ENCODE measurements at places on chromosomes 12 and 14. TPM values are rescaled to one million over a fixed set of nuclear protein-coding genes. Genes with fewer than 3 reads are reported as not detected.

The TAS2R9 gene
- not detected for polyA plus RNA-seq

The TRIM9 gene
- polyA plus RNA-seq: 1.6 TPM

The CINP gene
- polyA plus RNA-seq: 34.6 TPM

The GPR65 gene
- polyA plus RNA-seq: 0.34 TPM

The KLRB1 gene
- polyA plus RNA-seq: 6.4 TPM

DNA sequence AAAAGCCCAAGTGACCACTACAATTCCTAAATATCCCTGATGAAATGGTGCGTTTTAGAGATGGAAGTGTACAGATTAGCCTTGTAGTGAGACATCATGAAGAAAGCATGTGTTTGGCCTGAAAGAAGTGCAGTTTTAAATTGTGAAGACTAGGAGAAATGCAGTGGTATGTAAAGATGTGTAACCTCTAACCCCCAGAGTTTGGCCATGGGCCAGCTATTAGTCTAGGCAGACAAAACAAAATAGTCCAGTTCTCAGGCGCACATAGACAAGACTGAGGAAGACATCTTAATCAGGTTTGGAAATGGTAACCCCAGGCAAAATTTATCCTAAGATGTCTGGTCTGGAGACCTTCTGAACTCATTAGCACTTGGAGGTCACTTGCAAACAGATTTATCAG, 23.4 kb downstream of the WBP11 start:
- no peak for DNase-seq

DNA sequence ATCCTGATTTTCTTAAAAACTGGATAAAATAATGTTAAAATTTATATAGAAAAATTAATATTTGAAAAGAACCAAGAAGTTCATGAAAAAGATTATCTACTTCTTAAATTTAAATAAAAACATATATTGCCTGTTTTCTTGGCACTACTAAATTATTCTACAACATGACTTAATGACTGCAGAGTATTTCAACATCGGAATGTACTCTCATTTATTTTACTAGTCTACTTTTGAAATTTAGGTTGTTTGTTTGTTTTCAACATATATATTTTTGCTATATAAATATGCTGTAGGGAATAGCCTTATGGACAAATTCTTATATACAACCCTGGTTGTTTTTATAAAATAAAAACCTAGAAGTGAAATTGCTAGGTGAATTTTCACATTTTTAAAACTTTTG, 231.6 kb downstream of the RAD51B start:
- DNase-seq: no peak

GRCh38 chr12:122799641-122800243, 25.4 kb downstream of the CCDC62 start:
- no peak for DNase-seq

- no peak for DNase-seq
Observed at GRCh38 chr12:2560356-2560755, 234.4 kb upstream of the FKBP4 start.

DNA sequence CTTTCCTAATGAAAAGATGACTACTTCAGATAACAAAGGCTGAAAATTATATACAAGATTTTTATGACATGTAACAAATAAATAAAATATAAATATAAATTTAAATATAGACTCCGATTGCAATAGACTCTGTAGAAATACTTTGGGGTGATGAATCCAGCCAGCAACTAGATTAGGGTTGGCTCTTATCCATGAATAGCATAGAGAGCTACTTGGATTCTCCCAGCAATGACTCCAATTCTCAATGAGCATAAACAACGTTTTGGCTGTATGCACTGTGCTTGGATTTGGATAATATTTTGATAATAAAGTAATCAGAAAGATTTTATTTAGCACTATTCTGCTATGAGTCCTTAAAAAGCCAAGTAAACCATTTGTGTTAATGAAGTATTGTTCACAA, 58.0 kb upstream of the LRFN5 start:
- no peak for DNase-seq

GRCh38 chr12:110314308-110314707, 33.3 kb downstream of the ATP2A2 start:
- DNase-seq: no peak

DNA sequence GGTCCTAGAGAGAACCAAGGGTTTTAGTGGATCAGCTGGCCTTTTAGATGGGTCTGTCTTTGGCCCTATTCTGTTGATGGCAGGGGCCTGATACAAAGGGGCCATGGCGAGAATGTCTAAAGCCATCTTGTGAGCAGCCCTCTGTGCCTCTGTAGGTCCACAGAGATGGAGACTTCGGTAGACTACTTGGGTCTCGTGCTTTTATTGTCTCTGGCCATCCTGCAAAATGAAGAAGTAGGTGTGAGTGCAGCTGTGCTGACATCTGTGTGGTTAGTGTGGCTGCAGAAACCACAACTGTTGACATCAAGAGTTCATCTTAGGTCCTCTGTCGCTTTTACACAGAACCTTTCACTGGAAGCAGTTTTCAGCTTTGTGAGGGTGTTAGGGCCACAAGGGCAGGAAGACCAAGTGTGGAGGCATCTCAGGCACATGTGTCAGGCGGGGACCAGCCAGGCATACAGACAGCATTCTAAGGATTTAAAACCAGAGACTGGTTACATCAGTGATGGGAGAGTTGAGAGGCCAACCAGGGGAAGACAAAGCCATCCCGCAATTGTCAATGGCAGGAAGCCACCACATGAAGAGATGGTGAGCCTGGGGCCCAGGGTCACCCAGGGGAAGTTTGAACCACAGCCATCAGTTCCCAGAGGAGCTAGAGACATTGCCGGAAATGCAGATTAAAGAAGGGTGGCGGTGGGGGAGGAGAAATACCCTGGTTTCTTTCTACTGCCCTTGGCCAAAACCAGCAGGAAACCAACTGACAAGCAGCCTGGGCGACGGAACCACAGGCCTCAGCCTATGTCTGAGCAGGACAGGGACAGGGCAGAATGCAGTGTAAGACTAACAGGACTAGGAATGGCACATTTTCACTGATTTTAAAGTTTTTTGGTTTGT, 13.0 kb upstream of the TPCN1 start:
- DNase-seq: no peak

- DNase-seq: no peak
Observed at GRCh38 chr14:54882521-54882920, 20.1 kb downstream of the GCH1 start.

- no peak for DNase-seq
Observed at GRCh38 chr12:122820838-122821271, 14.4 kb upstream of the HIP1R start.

- DNase-seq: no peak
Observed at GRCh38 chr12:19458733-19459132, 19.4 kb downstream of the AEBP2 start.

- DNase-seq: no peak
Observed at GRCh38 chr12:67677166-67677565, 28.6 kb downstream of the DYRK2 start.
